ENCODE measurements at places on chromosomes 12 and 14. TPM values are rescaled to one million over a fixed set of nuclear protein-coding genes. Genes with fewer than 3 reads are reported as not detected.

MIA2 gene
- 46.8 TPM for total RNA-seq

UNC119B gene
- 23.6 TPM for total RNA-seq

OR6C2 gene
- total RNA-seq: not detected

FOXA1 gene
- 0.26 TPM for total RNA-seq

ZC2HC1C gene
- total RNA-seq: 7.3 TPM

RASAL1 gene
- 0.66 TPM for total RNA-seq

TCL1B gene
- total RNA-seq: not detected

TAS2R42 gene
- total RNA-seq: not detected

RAD9B gene
- 2.3 TPM for total RNA-seq

TRIM9 gene
- 0.78 TPM for total RNA-seq

KRT3 gene
- not detected for total RNA-seq

MYH6 gene
- total RNA-seq: 1.6 TPM

LMNTD1 gene
- 21.4 TPM for total RNA-seq

GZMB gene
- not detected for total RNA-seq

MYF5 gene
- total RNA-seq: not detected

MAP1LC3B2 gene
- not detected for total RNA-seq

TCL1A gene
- total RNA-seq: not detected

RIPK3 gene
- total RNA-seq: 6.0 TPM

ART4 gene
- total RNA-seq: 3.1 TPM

PUS1 gene
- total RNA-seq: 33.6 TPM

KRT74 gene
- not detected for total RNA-seq

GLTP gene
- total RNA-seq: 21.1 TPM

ADAMTS20 gene
- not detected for total RNA-seq

ALKBH2 gene
- 16.1 TPM for total RNA-seq

NKX2-1 gene
- total RNA-seq: not detected

C1QL4 gene
- not detected for total RNA-seq

CMA1 gene
- total RNA-seq: not detected

HOXC4 gene
- not detected for total RNA-seq

DNM1L gene
- total RNA-seq: 27.2 TPM

CD69 gene
- total RNA-seq: 4.0 TPM

RNASE12 gene
- total RNA-seq: not detected

PTPRB gene
- total RNA-seq: 4.9 TPM
